Activated T-helper 17 cell treated with anti-CD3 and anti-CD28 coated beads, Interleukin-2, amount 50 U/mL, for 72 hours (primary cell): ENCODE measurements at places on chromosomes 7 and 10. TPM values are rescaled to one million over a fixed set of nuclear protein-coding genes. Genes with fewer than 3 reads are reported as not detected.

The CCL26 gene
- not detected for total RNA-seq

The GLI3 gene
- total RNA-seq, result 0.74 TPM

The TRIM73 gene
- total RNA-seq, result 3.2 TPM

The SYT15B gene
- total RNA-seq, result 0.37 TPM

The PNLIPRP2 gene
- not detected for total RNA-seq

The ACSL5 gene
- 56.6 TPM for total RNA-seq
